Stimulated activated CD8-positive, alpha-beta memory T cell treated with anti-CD3 and anti-CD28 coated beads, Interleukin-4, amount 100 ng/mL, for 1 hour (primary cell): ENCODE measurements at places on chromosomes 11 and 22.
A peak's percentile ranks its signal among the peaks of the same experiment; 100 is the strongest.

GRCh38 chr11:47508240-47508957 lies 44.5 kb downstream of the CELF1 start:
- DNase-seq: no peak

DNA sequence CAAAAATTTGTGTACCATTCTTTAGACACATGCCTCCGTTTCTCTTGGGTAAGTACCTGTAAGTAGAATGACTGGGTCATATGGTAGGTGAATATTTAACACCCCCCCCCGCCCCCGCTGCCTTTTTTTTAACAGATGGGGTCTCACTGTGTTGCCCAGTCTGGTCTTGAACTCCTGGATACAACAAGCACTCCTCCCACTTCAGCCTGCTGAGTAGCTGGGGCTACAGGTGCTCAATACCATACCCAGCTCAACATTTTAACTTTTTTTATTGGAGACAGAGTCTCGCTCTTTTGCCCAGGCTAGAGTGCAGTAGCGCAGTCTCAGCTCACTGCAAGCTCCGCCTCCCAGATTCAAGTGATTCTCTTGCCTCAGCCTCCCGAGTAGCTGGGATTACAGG lies 32.5 kb downstream of the CECR2 start:
- no peak for DNase-seq

- DNase-seq: no peak
These were observed 5.0 kb upstream of the DGKZ start for GRCh38 chr11:46342239-46342638.

DNA sequence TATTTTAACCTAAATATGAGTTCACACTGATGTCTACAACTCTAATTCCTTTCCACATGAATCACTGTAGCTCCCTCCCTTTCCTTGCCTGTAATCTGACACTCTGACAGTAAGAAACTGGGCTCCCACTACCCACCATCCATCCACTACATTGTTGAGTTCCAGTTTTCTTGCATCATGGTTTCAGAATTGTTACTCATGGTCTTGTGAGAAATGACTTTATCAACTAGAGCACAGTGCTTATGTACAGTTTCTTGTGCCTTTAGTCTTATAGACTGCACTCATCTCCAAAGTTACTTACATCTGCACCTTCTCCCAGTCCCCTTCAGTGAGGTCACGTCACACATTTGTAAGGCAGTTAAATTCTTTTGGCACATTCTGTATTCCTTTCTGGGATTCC lies 78.6 kb downstream of the RTL6 start:
- no peak for DNase-seq

GRCh38 chr22:28903080-28903479 lies 19.7 kb downstream of the ZNRF3 start:
- DNase-seq: no peak

DNA sequence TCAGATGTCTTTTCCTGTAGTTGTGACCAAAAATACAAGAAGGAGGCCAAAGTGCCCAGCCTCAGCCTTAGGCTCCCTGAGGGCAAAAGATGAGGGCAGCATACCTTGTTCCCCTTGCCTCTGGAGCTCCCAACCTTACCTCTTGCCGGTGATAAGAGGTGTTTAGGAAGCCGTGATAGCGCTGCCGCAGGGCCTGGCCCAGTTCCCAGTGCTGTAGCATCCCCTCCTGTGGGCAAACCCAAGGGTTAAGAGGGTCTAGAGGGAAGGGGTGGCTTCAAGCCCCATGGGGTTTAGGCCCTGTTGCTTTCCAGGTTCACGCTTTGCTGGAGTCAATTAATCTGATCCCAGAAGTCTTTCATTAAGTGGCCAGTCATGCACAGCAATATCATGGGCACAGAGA lies 1.1 kb downstream of the ACP2 start:
- DNase-seq: no peak

- DNase-seq: no peak
These were observed 91.0 kb downstream of the SERGEF start for GRCh38 chr11:17921659-17922415.

GRCh38 chr11:79040348-79040747 lies 400.5 kb downstream of the TENM4 start:
- DNase-seq: no peak

GRCh38 chr11:67640021-67640757 lies 626 bp upstream of the TBX10 start:
- peak; percentile 37 for DNase-seq

- DNase-seq: no peak
These were observed 7.7 kb downstream of the FZD4 start for GRCh38 chr11:86947541-86947940.

- no peak for DNase-seq
These were observed 33.6 kb upstream of the RELT start for GRCh38 chr11:73342633-73343032.

DNA sequence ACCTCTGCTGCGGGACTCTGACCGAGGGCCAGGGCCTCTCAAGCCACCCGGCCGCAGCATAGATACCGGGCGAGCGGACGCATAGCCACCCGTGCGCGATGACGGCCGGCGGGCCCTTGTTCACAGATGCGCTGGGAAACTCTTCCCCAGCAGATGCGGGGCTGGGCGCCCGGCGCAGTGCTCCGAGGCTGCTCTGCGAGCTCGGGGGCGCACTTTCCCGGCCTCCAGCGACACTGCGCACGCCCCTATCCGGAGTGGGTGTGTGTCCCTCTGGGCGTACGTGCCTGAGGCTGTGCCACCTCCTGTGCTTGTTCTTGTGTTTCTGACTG lies 104.7 kb upstream of the E2F8 start:
- no peak for DNase-seq

GRCh38 chr11:103396237-103396636 lies 287.0 kb downstream of the DYNC2H1 start:
- no peak for DNase-seq

DNA sequence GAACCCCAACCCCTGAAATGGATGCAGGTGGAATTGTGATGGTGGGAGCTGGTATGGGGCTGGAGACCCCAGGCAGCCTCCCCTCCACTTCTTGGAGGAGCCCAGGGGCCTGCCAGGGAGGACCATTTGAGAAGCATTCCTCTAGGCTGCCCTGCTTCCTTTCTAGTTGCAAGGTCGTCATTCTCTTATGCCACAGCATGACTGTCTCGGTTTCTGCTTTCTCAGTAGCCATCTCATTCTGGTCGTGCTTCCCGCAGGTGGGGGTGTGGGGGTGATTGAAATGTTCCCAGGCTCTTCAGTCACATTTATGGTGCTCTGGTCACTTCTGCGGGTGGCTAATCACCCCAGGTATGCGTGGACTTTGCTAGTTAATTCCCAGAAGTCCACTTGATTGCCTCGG lies 223.7 kb upstream of the TBCEL start:
- no peak for DNase-seq

GRCh38 chr22:27892064-27892463 lies 27.0 kb downstream of the PITPNB start:
- no peak for DNase-seq

- DNase-seq: no peak
These were observed 21.5 kb downstream of the CASP4 start for GRCh38 chr11:104946907-104947306.

DNA sequence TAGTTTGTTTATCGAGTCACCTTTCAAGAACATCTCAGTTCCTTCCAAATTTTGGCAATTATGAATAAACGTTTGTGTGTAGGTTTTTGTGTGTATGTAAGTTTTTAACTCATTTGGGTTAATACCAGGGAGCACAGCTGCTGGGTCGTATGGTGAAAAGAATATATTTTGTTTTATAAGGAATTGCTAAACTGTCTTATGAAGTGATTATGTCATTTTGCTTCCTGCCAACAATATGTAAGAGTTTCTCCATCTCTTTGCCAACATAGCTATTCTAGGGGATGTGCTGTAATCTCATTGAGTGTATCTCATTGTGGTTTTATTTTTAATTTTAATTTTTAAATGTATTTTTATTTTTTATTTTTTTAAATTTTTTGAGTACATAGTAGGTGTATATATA lies 27.3 kb downstream of the BCL2L13 start:
- no peak for DNase-seq

- DNase-seq: no peak
These were observed 6.0 kb upstream of the NPTXR start for GRCh38 chr22:38849811-38850210.

GRCh38 chr11:34299284-34299972 lies 58.4 kb downstream of the ABTB2 start:
- no peak for DNase-seq

DNA sequence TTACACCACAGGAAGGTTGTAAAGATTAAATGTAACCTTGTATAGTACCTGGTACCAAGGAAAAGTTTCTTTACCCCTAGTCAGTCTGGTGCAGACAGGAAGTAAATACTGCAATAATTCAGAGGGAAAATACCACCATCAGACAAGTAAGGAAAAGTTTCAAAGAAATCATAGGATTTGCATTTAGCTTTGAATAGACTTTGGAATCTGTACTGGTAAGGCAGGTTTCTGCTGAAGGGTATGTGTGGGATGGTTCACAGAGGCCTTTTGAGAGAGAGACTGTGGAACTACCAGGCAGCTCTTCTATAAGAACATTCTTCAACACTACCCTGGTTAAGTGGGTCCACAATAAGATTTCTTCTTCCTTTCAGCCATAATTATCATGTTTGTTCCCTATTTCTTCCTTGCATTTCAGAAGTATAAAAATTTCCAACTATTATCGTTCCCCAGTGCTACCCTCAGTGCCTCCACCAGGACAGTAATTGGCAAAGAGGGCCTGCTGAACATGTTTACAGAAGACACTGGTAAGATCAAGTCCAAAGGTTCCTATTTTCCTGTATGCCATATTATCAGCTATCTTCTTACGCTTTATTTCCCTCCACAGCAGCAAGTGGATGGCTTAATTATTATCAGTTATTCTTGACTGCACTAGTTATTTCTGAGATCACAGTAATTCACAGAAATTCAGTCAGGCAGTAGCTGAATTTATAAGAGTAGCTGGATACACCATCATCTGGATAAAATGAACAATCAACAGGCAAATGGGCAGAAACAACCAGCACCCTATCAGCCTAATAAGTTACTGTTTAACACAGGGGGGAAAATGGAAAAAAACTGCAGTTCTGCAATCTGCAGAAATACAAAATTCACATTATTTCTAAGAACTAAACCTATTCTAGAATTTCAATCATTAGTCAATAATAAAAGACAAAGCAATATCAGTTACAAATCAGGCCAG lies 48.5 kb downstream of the PITPNB start:
- DNase-seq: no peak

GRCh38 chr11:113315811-113316210 lies 1.4 kb downstream of the TTC12 start:
- DNase-seq: no peak

DNA sequence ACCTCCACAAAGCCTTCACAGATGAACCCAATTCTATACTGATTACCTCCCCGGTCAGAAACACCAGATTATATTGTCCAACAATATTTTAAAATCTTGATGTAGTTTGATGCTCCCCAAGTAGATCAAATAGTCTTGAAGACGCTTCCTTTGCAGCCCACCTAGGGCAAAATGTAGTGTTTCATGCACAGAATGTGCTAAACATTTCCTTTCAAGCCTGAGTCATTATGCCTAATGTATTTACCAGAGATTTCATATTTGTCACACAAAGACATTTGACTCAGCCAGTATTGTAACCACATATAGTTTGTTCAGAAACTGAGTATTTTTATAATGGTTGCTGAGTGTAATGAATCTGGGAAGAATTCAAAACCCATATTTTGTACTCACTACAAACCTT lies 1396.8 kb downstream of the LRRC4C start:
- no peak for DNase-seq

DNA sequence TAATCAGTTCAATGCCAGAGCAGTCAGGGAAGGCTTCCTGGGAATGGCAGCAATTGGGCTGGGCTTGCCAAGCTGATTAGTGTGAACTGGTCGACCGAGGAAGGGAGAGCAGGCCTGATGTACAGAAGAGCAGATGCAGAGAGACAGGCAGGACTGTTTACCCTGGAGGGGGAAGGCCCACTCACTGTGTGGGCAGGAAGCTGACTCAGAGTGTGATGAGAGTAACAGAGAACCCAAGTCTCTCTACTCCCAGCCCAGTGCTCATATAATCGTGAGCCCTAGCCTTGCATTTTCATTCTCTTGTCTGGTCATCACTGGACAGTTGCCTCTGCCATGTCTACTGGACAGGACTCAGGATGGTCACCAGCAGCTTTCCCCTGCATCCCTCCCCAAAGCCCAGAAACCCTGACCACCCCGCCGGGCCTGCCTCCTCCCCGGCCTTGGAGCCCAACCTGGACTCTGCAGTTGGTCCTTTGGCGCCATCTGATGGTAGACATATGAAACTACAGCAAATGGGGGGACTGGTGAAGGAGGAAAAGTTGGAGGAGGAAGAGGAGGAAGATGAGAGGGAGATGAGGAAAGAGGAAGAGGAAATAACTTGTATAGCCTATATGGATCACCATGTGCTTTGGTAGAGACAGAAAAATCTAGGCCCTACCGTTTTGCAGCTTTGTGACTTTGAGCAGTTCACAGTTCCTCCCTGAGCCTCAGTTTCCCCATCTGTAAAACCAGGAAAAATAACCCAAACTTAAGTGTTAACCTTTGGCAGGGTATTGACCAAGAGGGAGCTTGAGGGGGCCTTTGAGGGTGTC lies 43.4 kb upstream of the PRDM11 start:
- DNase-seq: no peak

DNA sequence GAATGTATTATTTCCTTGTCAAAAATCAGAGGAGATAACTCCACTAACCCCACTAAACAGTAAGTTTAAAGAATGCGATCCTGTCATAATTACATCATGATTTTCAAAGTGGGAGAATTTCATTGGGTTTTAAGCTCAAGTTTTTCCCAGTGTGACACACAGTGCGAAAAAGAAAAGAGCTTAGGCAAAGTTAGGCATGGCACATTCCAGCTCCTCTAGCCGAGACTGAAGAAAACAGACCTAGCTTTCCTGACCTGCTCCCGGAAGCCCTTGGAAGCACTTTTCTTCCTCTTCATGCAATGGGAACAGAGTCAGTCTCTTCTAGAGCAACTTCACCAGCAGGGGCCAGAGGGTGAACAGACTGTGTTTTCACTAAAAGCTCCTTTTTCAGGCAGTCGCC lies 76.6 kb upstream of the AKIP1 start:
- DNase-seq: no peak

- no peak for DNase-seq
These were observed 3.2 kb downstream of the DTX4 start for GRCh38 chr11:59175091-59175501.

DNA sequence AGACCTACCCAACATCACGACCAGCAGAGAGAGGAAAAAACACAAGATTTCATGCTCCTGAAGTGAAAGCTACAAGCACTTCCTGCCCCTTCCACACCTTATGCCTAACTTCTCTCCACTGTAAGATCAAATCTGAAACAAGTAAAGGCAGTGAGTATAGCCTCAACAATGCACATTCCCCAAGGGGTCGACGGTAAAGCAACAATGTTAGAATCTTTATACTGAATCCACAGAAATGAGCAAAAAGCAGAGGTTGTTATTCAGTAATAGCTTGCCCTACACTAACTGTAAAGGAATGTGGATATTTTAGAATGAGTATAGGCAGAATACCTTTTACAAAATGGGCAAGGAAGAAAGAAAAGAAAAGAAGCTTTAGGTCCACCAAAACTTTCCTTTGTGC lies 15.6 kb downstream of the ARFGAP3 start:
- no peak for DNase-seq

- no peak for DNase-seq
These were observed 31.4 kb upstream of the VPREB1 start for GRCh38 chr22:22213231-22213630.

- no peak for DNase-seq
These were observed 106.6 kb upstream of the OPCML start for GRCh38 chr11:133638921-133639320.

GRCh38 chr22:43554259-43554636 lies 142.4 kb downstream of the MPPED1 start:
- no peak for DNase-seq
